ENCODE measurements at places on chromosomes 16 and 17. TPM values are rescaled to one million over a fixed set of nuclear protein-coding genes. Genes with fewer than 3 reads are reported as not detected.

GRCh38 chr16:72910381-72910780 is 137.5 kb downstream of the ZFHX3 start:
- no peak for DNase-seq

DNA sequence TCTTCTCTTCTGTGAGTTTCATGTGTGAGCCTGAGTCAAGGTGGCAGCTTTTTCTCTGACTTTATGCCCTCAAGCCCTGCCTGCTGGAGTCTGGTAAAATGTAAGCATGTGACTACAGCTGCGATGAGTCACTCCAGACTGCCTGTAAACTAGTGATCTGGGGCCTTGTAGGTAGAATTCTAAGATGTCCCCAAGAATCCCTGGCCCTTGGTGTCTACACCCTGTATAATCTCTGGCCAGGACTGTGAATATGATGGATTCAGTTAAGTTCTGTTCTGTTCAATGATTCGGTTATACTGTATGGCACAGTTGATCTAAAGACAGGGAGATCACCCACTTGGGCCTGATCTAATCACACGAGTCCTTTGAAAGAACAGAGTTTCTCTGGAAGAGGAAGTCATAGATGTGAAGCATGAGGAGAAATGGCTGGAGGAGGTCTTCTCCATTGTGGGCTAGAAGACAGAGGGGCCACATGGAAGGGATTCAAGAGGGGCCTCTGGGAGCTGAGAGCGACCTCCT is 29.8 kb downstream of the PRSS54 start:
- DNase-seq: no peak

- no peak for DNase-seq
These were observed 5.4 kb downstream of the LRRC75A start for GRCh38 chr17:16486373-16487250.

The CFDP1 gene
- total RNA-seq: 99.8 TPM

Data from neural crest cell (in vitro differentiated cells).